NCI-H446 treated with DMSO at 0.1 percent for 48 hours (cell line): ENCODE measurements at places on chromosomes 4 and X.

- no peak for DNase-seq
Measured at GRCh38 chr4:127868196-127868595, 12.5 kb upstream of the PLK4 start.

DNA sequence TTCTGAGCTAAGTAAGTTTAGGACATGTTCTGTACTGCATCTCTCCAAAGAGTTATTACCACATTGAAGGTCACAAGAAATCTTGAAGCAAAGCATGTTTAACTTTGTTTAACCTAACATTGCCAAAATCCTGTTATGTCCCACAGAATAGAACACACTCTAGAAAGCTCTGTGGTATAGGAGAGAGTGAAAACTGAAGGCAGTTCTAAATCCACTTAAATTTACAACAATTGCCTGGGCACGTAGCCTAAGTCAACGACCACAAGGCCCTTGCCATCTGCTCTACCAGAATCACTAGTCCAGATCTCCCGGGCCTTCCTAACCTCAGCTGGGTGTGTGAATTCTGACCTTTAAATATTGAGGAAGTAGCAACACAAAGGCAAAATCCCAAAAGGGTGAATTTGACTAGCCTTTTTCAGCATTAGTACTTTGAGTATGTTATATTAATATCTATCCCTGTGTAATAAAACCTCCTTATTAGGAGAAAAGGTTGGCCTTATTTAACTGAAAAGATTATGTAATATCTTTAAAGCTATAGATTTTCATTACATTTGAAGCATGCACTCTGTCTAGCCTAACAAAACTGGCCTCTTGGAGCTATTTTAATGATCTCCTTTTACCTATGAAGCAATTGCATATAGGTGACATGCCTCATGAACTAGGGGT, 4.5 kb upstream of the MAML3 start:
- DNase-seq = peak; percentile 93

DNA sequence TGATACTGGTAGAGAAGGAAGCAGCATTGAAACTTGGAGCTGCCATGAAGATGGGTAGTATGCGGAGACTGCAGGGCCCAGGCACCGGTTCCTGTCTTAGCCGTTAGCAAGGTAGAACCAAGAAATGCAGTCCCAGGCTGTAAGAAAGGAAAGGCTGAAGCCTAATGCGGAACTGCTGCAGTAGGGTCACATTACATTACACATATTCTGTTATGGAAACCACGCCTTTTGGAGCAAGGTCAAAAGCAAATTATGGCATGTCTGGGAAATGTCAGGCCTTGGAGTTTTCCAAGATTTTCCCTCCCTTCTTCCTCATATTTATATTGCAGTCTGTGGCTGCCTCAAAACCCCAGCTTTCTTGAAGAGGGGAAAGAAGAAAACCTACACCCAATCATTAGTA, 204.8 kb upstream of the RASGEF1B start:
- DNase-seq = no peak

DNA sequence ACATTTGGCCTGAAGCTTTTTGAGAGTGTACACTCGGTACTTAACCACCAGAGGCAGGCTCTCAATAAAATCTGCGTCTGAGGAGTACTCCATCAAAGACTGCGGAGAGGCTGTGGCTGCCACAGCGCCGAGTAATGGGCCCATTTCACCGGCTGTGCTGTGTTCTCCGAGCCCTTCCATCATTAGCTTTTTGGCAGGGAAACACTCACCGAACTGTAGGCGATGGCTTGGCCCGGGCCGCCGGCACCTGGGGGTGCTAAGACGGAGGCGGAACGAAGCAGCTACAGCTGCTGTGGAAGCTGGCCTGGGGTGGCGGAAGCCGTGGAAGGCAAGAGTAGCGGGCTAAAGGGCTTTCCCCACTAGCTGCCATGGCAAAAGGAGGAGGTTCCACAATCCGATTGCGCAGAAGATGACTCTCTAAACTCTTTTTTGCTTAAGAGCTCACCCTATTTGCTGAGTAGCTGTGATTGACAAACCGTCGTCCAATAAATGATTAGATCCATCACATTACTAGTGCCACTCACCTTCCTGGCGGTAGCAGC, 48.5 kb upstream of the PABPC1L2A start:
- no peak for DNase-seq

DNA sequence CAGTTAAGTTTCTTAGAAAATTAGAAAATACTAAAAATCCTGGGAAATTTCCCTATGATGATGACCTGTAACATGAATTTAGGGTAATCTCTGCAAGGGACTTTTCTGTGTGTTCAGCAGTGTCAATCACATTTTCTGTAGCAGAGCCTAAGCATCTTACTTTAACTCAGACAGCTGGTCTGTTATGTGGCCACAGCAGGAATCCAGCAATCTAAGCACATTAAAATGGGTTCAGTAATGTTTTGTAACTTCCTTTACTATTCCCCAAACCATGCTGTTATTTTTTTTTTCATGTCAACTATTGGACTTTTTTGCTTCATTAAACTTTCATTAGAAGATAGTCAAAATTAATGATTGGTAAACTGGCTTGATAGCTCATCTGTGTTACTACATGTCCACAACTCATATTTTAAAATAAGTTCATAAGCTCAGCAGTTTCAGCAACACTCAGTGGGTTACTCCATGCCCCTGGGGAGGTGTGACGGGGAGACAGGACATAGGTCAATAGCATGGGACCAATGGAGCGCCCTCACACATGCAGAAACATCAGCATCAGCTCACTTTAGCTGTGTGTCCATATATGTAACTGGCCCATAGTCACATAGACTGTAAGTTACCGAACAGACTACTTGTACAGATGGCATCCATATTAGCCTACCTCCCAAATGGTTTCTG, 168.0 kb upstream of the PACRGL start:
- DNase-seq = no peak

GRCh38 chr4:123278755-123279154, 117.8 kb upstream of the SPRY1 start:
- DNase-seq = no peak

GRCh38 chr4:87046121-87046551, 111.3 kb downstream of the AFF1 start:
- no peak for DNase-seq
